Astrocyte (in vitro differentiated cells and primary cell): ENCODE measurements at places on chromosomes 4 and X. TPM values are rescaled to one million over a fixed set of nuclear protein-coding genes. Genes with fewer than 3 reads are reported as not detected.
A peak's percentile ranks its signal among the peaks of the same experiment; 100 is the strongest.

DNA sequence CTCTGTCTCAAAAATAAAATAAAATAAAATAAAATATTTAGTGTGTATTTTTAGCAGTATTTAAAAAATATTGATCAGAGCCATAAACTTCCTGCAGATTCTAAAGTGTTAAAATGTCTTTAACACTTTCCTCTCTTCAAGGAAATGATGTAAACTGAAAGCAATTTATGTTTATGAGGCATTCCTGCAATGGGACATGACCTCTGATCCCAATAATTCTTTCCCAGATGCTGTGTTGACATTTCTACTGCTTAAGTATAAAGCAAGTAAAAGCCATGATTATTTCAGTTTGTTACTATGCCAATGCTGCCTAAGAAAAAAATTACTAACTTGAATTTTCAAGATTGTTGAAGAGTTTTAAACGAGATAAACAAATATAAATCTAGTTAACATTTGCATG lies 29.0 kb downstream of the COQ2 start:
- H3K27me3 ChIP-seq, result no peaks in the 10 kb centered on the region
- H3K4me3 ChIP-seq, result no peak overlapping the region
- peak; percentile 41 for DNase-seq
- no peaks in the 10 kb centered on the region for H3K4me1 ChIP-seq
- no peaks in the 10 kb centered on the region for H3K36me3 ChIP-seq

GLOD5 gene
- total RNA-seq, result not detected in 2 replicates

GRCh38 chr4:11518754-11519153 lies 90.1 kb upstream of the HS3ST1 start:
- no peaks in the 10 kb centered on the region for H3K36me3 ChIP-seq
- no peak for DNase-seq
- no peak overlapping the region for H3K4me3 ChIP-seq
- peaks cover 4% of the 10 kb centered on the region for H3K27me3 ChIP-seq

GLRA3 gene
- not detected in 2 replicates for total RNA-seq

GRCh38 chrX:47561659-47562151 lies 700 bp downstream of the ARAF start:
- peaks cover 12% of the 10 kb centered on the region for H3K4me1 ChIP-seq
- no peaks in the 10 kb centered on the region for H3K36me3 ChIP-seq
- peak overlapping the region; percentile 98 for H3K27ac ChIP-seq

IL9R gene
- total RNA-seq, result 0.14 TPM in 1 of 2 replicates, not detected in the other
